ENCODE measurements at places on chromosomes 1 and 21. TPM values are rescaled to one million over a fixed set of nuclear protein-coding genes. Genes with fewer than 3 reads are reported as not detected.

The CITED4 gene
- 6.4 TPM for total RNA-seq

The KRTAP19-3 gene
- total RNA-seq = not detected

The SMIM1 gene
- total RNA-seq = 1.9 TPM

The TLCD4 gene
- 1.3 TPM for total RNA-seq

The REN gene
- 10.7 TPM for total RNA-seq

The HSD3B2 gene
- total RNA-seq = not detected

The ARMH1 gene
- total RNA-seq = 0.15 TPM

The FCMR gene
- total RNA-seq = 3.2 TPM

The LCE1E gene
- total RNA-seq = 5.2 TPM

The WNT2B gene
- total RNA-seq = 1.0 TPM

The BCL2L15 gene
- total RNA-seq = 18.2 TPM

The KLHL20 gene
- total RNA-seq = 11.6 TPM

The CD52 gene
- 2.1 TPM for total RNA-seq

The NFASC gene
- total RNA-seq = not detected

The ZSWIM5 gene
- 0.71 TPM for total RNA-seq

The SLC35D1 gene
- 3.8 TPM for total RNA-seq

The C4BPB gene
- total RNA-seq = 8.4 TPM

The AMY1C gene
- total RNA-seq = not detected

The GMEB1 gene
- 6.2 TPM for total RNA-seq

The L1TD1 gene
- not detected for total RNA-seq

The BEST4 gene
- total RNA-seq = 0.31 TPM

The CGN gene
- 23.5 TPM for total RNA-seq

The SPRR2A gene
- not detected for total RNA-seq

The OR10T2 gene
- total RNA-seq = not detected

The DTL gene
- 24.8 TPM for total RNA-seq

The ILDR2 gene
- 0.48 TPM for total RNA-seq

The SELE gene
- total RNA-seq = not detected

The S100A3 gene
- 2.6 TPM for total RNA-seq
